ENCODE measurements at places on chromosomes 2 and 18.

DNA sequence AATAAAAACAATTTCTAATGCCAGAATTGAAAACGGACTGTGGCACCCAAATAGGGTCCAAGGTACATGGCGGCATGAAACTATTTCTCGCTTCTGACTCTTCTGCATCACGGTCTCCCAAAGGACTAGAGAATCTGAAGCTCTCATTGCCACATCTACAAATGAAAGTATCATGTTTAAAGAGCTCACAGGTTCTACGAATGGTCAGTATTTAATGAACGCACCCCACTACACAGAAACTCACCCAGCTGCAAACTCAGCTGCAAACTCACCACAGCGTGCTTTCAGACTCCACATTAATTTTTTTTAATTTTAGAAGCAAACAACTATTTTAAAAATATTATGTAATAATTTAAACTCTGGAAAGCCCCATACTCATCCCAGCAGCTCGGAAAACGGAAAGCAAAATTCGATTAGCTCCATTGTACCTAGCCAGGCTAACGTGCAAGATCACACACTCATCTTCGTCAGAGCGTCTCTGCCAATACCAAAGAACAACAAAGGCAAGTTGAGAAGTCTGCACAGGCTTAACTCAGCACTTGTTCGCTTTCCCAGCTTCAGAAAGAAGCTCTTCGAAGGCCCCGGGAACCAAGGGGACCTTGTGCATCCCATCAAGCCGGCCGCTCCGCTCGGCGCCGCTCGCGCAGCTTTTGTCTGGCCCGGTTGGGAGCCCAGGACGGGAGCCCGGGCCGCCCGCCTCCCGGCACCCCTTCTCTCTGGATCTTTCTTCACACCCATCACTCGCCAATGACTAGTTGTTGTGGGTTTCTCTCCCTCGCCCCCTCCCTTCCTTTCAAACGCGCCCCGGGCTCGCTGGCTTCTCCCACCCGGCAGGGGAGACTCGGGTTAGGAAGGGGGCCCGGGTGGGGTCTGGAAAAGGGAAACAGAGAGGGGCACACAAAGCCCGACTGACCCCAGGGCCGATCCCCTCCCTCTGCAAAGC lies 785 bp downstream of the CLASP1 start:
- DNase-seq, result peak; percentile 10

DNA sequence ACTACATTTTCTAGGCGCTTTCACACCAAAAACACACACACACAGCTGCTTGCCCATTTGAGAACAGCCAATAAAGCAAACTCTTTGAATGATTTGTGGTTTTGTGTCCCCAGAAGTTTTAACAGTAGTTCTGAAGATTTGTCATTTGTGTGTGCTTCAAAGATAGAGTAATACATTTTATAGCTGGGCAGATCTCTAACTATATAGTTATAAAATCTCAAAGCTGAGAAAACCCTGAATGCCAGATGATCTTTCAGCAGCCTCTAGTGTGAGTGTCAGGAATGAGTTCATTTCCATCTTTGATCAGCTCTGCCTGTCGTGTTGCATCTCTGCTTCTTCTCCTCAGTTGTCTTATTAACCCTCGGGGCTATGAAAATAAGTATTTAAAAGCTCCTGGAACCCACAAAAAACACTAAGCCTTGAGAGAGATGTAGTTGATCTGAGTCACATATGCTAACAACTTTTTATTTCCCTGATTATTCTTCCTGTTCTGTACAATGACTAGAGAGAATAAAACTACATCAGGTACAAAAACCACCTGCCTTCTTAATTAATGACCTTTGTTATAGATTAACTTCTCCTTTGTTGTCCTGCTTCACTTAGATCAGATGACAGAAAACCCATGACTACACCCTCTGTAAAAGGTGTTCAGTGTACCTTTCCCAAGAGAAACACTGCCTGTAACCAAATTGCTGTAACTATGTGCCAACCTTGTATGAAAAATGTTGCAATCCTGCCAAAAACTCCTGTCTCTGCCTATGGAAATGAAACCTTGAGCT lies 30.0 kb upstream of the SLC3A1 start:
- DNase-seq, result no peak

GRCh38 chr2:9573840-9574239 lies 18.2 kb upstream of the ADAM17 start:
- no peak for DNase-seq

GRCh38 chr2:128530025-128530573 lies 211.4 kb upstream of the HS6ST1 start:
- DNase-seq, result no peak

GRCh38 chr2:185967335-185967734 lies 228.7 kb downstream of the FSIP2 start:
- no peak for DNase-seq

- no peak for DNase-seq
Observed at GRCh38 chr2:54573537-54573919, 117.4 kb downstream of the SPTBN1 start.

GRCh38 chr2:85455552-85456090 lies 37.1 kb downstream of the SH2D6 start:
- no peak for DNase-seq

DNA sequence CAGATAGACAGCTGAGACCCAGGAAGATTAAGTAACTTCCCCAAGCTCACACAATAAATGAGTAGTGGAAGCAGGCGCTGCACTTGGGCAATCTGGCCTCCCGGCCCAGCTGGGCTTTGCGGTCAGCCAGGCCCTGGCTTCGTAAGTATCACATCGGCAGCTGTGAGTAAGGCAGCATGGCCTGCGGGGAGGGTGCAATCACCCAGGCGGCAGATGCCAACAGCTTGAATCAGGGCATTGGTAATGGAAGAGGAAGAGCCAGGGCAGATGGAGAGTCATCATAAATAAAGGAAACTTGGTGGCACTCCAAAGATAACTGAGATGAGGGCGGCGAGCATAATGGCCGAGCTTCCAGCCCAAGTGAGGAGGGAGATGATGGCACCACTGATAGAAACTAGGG lies 217.9 kb upstream of the PID1 start:
- no peak for DNase-seq

GRCh38 chr2:143463719-143464118 lies 334.5 kb downstream of the ARHGAP15 start:
- DNase-seq, result no peak

GRCh38 chr2:148586522-148587128 lies 57.9 kb upstream of the EPC2 start:
- no peak for DNase-seq

GRCh38 chr2:112239862-112240261 lies 15.0 kb downstream of the ZC3H8 start:
- no peak for DNase-seq

GRCh38 chr2:119836455-119837142 lies 76.9 kb downstream of the PTPN4 start:
- DNase-seq, result no peak

GRCh38 chr18:49344825-49345224 lies 115.6 kb downstream of the DYM start:
- no peak for DNase-seq

DNA sequence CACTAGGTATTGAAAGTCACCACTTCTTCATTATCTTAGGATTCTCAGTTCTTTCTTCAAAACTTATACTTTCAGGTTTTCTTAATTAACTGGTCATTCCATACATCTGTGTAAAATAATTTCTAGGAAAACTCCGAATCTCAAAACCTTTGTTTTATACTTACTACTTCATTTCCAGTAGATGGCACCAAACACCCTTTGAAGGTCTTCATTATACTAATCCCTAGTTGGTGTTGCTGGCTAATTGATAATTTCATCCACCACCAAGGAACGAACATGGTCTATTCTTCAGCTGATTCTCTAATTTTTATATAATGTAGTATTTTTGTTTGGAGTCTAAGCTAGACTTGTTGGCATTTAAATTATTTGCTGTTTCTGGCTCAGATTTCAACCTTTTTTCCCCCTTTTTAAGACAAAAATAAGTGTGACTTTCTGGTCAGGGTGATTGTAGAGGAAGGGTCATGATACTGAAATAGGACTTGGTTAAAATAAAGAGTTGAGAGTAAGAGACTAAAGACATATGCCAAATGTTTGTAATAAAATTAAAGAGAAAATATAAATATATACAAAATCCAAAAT lies 2.8 kb upstream of the MXD1 start:
- no peak for DNase-seq

DNA sequence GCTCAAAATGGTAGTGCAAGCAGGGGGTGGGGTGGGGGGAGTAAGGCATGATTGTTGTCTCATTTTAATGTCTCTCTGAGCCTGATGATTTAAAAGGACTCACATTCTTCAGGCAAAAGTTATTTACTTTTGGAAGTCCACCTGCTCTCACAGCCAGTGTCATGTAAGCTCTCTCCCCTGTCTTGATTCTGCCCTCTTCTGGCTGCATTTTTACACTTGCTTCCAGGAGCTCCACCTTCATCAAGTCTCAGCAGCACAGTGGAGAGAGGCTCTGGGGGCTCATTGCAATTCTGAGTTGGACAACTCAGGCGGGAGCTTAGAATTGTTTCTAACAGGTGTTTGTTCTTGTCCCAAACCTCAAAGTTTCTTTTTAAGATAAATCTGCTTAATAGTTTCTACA lies 39.2 kb downstream of the GNAL start:
- no peak for DNase-seq

DNA sequence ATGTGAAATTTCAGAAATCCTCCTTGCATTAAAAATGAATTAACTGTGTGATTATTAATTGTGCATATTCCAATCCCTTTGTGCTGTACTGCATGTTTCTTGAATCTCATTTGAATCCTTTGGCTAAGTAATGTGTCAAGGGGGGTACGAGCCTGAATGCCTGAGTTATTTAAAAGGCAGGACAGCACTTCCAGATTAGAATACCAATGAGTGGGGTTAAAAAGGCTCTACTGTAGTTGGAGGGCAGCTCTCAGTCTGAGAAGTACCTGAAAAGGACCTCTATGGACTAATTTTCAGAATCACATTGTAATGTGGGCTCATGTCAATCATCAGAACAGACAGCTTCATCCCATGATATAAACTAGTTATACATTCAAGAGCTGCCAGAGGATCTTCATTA lies 423.0 kb downstream of the GRB14 start:
- no peak for DNase-seq

DNA sequence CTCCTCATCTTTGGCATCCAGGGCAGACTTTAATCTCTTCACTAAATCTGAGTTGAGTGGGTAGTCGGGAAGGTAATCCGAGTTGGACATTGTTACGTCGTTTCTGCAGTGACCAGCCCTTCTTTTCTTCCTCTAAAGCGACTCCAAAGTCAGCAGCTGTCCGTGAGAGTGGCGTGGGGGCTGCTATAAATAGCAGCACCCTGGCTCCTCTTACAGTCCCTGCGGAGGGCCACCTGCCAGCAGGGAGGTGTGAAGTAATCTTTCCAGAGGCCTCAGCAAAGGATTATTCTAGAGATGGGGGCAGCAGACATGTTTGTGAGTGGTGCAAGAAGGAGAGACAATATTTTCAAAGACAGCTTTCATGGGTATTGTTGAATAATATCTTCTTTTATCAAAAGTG lies at the start of gene ASB18:
ASB18 (minus strand) TSS at position 151 of the 400 bp plus-strand sequence; CDS start at position 90, 61 bp downstream.
- DNase-seq, result no peak

- no peak for DNase-seq
Observed at GRCh38 chr18:58076052-58076451, 32.0 kb downstream of the NEDD4L start.

GRCh38 chr2:140013545-140014203 lies 1233.5 kb upstream of the NXPH2 start:
- no peak for DNase-seq

- no peak for DNase-seq
Observed at GRCh38 chr2:128550389-128550788, 231.7 kb upstream of the HS6ST1 start.

DNA sequence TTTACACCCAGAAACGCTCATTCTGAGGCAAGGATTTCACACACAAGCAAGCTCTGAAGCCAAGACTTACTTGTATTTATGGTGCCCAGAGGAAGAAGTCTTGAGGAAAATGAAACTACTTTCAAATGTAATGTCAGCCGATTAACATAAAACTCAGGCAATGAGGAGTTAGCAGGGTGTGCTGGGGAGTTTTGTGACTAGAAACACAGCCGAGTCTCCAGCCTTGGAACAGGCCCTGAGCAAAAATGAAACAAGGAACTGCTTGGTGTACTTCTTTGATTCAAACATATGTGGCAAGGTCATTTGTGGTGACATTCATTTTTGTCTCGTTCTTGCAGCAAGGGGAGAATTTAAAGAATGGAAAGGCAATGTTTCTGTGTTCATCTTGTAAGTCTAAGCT lies 4.5 kb downstream of the DYTN start:
- DNase-seq, result no peak

- DNase-seq, result no peak
Observed at GRCh38 chr18:7333025-7333562, 102.2 kb downstream of the LRRC30 start.

DNA sequence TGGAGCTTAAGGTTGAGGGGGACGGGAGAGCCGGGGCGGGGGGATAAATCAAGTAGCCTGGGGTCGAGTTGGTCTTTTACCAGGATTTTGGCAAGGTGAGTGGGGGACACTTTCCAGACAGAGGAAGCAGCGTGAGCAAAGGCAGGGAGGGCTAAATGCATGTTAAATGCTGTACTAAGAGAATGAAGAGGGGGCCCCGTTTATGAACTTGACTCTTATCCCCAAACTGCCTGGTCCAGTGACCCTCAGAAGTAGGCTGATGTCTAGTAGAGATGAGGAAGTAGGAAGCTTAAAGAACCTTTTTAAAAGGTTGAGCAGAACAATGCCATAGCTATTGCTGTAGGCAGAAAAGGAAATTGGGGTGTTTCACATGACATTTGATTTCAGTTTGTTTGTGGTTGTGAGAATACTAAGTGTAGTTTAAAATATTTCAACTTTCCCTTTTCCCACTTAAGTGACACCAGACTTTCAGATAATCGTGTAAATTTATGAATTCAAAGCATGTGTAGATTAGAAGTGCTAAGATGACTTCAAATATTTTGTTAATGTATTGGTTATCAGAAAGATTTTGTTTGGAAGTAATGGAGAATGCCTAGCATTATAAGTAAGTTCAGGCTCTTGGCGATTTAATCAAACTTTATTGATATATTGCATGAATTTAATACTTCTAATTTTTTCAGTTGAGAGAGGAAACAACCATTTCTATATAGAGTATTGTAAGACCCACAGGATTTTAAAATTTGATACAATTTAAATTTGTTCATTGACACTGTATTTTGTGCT lies 1.8 kb downstream of the REL start:
- DNase-seq, result peak; percentile 8

GRCh38 chr18:77658299-77658662 lies 408.6 kb downstream of the GALR1 start:
- DNase-seq, result no peak

DNA sequence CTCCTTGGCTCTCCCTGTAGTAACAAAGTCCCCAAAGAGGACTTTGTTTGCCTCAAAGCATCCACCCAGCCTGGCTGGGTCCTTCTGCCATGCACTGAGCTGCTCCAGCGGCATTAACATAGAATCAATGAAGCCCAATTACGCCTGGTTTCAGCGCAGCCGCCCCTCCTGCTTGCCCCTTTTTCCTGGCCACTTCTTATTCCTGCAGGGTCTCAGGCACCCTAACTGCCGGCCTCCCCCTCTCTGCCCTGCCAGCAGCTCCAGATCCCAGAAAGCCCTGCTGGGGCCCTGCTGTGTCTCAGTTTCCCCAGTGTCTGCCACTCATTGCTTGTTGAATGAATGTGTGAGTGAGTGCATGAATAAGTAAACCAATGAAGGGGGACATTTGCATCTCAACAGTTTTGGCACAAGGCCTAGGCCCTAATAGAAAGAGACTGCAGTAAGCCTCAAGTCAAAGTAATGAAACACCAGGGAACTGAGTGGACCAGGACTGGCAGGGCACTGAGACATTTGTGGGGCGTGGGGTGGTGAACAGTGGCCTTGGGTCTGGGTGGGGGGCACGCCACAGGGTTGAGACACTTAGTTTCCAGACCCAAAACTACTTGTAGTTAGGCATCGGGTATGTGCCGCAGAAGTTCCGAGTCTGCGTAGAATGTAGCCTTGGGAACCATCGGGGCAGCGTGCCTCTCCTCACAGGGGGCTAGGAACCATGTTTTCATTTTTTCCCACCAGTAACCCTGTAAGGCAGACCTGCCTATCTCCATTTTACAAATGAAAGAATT lies 60.6 kb downstream of the SMAD7 start:
- no peak for DNase-seq
